ENCODE measurements at places on chromosomes 12 and 14.

GRCh38 chr14:20714593-20715250 is 26.2 kb downstream of the ANG start:
- DNase-seq, result no peak

GRCh38 chr12:12592930-12593329 is 18.7 kb upstream of the CREBL2 start:
- DNase-seq, result no peak

DNA sequence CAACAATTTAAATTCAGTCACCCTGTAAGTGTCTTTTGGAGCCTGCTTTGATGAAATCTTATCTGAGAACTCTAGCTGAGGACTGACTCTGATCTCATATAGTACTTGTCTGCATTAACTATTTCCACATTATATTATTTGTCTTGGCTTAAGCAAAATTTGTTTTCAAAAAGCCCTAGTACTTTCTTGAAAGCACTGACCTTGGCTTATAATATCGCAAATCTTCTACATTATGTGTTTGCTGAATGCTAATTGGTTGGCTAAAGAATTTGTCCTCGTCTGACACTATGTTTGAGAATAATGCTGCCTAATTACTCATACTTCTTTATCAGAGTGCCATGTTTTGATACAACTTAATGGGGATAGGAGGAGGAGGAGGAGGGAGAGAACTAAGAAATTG is 46.9 kb upstream of the FLRT2 start:
- no peak for DNase-seq

GRCh38 chr14:89237921-89238529 is 179.0 kb downstream of the FOXN3 start:
- DNase-seq, result no peak

DNA sequence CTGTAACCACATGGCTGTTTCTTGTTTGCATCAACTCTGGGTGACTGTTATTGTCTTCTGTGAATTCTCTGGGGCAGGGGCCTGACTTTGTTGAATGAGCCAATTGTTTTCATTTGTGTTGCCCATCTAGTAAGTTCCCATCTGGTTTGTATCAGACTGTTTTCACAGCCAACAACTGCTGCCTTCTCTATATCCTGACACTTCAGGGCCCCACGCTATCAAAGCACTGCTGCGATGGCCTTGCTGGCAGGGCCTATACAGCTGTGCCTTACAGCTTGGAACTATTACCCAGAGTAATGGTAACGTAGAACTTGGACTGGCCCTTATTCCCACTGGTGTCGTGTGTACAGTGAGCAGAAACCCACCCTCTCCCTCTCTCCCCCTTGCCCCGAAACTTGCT is 104.3 kb upstream of the DACT1 start:
- DNase-seq, result no peak

All from DND-41 (cell line).